Inflammatory macrophage (primary cell): ENCODE measurements at places on chromosomes 12 and 14.
A peak's percentile ranks its signal among the peaks of the same experiment; 100 is the strongest.

- no peak for DNase-seq
Observed at GRCh38 chr12:52675301-52675701, 4.9 kb downstream of the KRT1 start.

GRCh38 chr12:93402333-93403311 lies 24.9 kb downstream of the NUDT4 start:
- no peak for DNase-seq

- peak; percentile 87 for DNase-seq
Observed at GRCh38 chr12:61993734-61994345, 266.4 kb upstream of the USP15 start.

GRCh38 chr12:103705927-103706326 lies 118.9 kb downstream of the STAB2 start:
- no peak for DNase-seq

DNA sequence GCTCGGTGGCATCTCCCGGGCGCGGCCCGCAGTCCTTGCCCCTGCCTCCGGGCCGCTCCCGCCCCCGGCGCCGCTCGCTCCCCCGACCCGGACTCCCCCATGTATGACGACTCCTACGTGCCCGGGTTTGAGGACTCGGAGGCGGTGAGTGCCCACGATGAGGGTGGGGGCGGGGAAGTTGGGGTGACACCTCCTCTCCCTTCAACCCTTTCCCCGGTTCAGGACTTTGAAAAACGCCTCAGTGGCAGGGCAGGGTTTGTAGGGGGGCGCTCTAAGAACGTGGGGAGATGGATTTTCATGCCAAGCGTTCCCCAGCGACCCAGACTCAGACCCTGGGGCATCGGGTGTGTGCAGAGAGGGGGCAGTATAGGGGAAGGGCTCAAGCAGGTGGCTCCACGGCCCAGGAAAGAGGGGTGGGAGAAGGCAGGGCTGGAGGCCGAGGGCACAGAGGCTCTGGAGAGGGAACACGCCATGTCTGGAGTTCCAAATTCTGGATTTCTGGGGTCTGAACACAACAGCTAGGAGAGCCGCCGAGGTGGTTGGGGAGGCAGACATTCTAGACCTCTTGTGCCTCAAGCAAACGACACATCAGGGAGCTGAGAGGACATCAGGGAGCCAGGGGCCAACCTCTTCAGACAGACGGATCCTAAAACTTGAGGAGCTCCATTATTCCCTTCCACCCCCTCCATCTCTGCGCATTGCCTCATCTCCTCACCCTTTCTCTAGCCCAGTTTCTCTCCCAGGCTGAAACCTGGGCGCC lies 715 bp downstream of the CACNB3 start:
- no peak for DNase-seq

GRCh38 chr12:75511116-75512048 lies at the start of gene KRR1:
KRR1 (minus strand) TSS chr12:75511609; CDS start chr12:75511597, 12 bp downstream.
- DNase-seq = peak; percentile 99

DNA sequence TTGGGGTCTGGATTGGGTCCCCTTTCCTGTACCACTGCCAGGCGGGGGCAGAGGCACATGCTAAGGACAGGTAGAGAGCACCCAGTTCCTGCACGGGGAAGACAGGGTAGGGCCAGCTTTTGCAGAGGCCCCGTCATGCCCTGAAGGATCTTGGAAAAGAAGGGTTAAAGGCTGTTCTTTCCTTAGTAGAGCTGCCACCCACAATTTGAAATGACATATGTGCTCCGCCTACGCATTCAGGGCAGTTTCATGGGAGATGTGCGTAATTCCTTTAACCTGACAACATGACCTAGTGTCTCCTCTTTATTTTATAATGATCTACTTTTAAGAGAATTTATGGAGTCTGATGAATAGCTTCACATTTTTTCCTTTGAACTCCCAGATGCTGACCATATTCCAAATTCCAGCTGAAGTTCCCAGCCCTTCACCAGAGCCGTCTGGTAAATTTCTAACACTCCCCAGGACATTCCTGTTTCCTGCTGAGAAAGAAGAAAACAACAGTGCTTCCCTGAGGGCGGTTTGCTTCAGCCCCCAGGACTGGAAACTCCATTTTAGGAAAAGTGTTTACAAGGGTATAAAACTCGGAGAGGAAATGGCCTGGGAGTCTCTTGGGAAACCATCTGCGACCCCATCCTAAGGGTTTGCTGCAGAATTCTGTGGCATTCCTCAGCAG lies 58.9 kb upstream of the PLEKHG3 start:
- peak; percentile 29 for DNase-seq

GRCh38 chr12:31588976-31589375 lies 2.0 kb downstream of the DENND5B start:
- no peak for DNase-seq

DNA sequence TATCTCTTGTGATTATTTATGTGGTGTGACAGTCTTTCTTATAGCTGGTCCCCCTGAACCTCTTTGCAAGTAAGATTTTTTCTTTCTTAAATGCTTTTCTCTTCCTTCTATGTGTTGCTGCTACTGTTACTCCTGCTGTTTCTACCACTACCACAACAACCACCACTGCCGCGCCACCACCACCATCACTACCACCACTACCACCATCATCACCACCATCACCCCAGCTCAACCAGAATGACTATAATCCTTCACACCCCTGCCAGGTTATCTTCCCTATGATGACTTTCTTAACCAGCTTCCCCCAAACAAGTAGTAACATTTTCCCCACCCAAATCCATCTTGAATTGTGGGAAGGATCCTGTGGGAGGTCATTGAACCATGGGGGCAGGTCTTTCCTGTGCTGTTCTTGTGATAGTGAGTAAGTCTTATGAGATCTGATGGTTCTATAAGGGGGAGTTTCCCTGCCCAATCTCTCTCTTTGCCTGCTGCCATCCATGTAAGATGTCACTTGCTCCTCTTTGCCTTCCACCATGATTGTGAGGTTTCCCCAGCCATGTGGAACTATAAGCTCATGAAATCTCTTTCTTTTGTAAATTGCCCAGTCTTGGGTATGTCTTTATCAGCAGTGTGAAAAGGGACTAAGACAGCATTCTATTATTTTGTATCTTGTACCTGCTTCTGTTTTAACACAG lies 52.2 kb downstream of the CHST11 start:
- peak; percentile 23 for DNase-seq

DNA sequence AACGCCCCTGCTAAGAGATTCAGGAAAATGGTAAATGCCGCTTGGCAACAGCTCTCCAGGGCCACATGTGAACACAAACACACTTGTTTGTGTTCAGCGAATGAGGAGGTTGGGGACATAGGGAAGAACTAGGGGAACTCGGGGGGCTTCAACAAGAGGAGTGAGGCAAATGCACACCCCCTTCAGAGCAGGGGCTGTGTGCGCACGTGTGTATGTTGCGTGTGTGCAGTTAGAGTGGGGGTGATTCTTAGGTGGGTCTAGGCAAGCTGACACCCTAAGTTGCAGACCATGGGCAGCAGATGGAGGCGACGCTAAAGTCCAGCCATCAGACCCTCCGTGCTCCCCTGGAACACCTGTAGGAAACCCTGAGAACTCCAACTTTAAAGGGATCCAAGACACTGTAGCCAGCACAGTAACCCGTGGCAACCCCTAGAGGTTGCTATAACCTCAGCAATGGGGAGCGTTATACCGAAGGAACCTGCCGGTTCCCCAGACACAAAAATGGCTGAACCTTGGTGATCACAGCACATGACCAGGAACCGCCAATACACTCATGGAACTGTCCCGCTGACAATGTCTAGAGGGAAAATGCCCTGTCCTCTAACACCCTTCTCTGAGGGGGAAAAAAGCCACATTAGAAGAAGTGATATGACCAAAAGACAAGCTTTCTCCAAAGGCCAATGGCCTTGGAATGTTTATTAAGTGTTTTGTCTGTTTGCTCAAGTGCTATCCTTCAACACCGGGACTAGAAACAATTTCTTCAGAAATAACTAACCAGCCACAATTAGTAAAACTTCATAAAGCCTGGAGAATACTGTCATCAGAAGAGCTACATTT lies 86.5 kb upstream of the CEP83 start:
- DNase-seq = peak; percentile 13

DNA sequence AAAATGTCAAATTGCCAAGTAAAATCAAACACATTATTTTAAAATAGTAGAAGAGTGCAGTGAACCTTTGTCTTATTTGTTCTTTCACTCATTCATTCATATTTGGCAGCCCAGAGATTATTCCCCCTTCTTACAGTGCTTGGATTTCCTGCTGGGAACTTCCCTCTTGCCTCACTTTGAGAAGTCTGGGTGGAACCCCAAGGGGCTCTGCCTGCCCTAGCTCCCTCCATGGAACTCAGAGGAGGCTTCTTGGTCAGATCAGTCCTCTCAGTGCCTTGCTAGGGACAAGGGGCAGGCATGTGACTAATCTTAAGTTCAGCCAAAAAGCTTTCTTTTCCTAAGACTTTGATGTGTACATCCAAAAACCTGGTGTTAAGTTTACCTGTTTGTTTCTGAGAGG lies 84.7 kb upstream of the OVCH1 start:
- DNase-seq = no peak

- no peak for DNase-seq
Observed at GRCh38 chr12:112801055-112801454, 9.5 kb downstream of the RPH3A start.

DNA sequence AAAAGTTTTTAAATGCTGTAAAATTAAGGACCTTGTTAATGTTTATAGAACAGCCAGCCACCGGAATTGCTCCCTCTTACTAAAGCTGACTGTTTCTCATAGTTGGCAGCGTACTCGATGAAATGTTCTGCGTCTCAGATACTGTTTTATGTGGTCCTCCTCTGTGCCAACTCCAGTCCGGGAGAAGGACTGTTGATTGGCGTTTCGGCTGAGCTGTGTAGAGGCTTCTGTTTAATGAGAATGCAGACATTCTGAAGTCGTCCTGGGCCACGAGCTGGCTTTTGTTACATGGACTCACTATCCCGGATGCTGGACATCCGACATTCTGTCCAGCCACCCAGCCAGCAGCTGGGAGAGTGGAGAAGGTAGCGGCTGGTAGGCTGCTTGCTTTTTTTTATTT lies 75.4 kb downstream of the WDR20 start:
- no peak for DNase-seq

DNA sequence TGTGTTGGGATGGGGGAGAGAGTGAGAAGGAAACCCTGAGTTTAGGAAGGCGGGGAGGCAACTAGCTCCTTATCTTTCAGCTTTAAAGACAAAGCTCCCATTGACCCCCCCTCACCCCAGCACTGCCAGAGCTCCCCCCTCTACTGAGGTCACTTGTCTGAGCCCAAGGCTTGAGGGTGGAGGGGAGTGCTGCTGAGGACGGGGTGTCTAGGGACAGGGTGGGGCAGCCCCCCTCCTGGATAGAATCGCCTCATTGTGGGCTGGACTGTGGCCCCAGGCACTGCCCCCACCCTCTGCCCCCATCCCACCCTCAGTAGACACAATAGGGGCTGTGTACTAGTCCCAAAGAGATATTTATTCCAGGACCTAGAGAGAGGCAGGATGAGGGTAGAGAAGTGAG lies 3.0 kb downstream of the ERBB3 start:
- DNase-seq = no peak

DNA sequence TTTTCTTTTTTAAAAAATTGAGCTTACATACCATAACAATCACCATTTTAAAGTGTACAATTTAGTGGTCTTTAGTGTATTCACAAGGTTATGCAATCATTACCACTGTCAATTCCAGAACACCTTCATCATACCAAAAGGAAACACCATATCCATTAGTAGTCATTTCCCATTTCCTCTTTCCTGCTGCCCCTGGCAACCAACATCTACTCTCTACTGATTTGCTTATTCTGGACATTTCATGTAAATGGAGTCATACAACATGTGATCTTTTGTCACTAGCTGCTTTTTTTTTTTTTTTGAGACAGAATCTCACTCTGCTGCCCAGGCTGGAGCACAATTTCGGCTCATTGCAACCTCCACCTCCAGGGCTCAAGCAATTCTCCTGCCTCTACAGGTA lies 66.8 kb upstream of the CFL2 start:
- DNase-seq = peak; percentile 59

- no peak for DNase-seq
Observed at GRCh38 chr14:77299771-77300170, 20.9 kb downstream of the POMT2 start.

DNA sequence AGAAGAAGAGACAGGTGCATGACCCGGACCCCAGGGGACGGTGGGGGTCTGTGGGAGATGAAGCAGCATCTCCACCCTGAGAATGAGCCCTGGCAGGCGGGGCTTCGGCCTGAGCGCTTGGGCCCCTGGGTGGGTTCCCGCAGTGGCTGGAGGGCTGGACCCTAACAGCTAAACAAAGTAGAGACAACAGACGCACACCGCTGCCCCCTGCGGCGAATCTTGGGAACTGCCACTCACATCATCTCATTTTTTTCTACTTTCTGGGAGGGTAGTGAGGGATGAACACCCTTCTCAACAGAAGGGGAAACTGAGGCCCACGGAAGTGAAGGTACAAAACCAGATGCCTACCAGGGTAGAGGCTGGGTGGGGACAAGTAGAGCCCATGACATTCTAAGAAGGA lies 104.7 kb downstream of the RFLNA start:
- no peak for DNase-seq

DNA sequence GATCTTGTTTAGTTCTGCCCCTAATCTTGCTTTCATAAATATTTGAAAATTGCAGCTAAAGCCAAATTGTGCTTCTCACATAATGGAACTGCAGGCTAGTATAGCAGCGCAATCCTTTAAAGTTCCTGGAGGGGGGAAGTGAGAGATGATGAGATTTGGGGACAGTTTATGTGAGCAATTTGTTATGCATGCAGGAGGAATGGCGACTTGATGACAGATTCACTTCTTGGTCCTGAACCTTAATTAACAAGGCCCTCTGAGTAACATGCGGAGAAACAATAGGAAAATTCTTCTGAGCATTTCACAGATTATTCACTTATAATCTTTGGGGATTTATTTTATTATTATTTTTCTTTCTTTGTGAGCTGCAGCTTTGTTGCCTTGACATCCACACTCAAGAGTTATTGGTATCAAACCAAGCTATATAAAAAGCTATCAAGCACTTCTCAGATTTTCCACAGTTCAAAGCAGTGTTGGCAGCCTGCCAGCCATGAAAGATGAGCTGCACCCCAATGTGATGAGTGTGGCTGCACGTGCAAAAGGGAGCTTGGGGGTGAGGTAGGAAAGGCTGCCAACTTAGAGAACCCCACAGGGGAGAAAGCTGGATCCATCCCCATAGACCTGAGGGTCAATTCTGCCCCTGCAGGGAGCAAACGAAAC lies 1662.2 kb upstream of the FLRT2 start:
- DNase-seq = no peak

DNA sequence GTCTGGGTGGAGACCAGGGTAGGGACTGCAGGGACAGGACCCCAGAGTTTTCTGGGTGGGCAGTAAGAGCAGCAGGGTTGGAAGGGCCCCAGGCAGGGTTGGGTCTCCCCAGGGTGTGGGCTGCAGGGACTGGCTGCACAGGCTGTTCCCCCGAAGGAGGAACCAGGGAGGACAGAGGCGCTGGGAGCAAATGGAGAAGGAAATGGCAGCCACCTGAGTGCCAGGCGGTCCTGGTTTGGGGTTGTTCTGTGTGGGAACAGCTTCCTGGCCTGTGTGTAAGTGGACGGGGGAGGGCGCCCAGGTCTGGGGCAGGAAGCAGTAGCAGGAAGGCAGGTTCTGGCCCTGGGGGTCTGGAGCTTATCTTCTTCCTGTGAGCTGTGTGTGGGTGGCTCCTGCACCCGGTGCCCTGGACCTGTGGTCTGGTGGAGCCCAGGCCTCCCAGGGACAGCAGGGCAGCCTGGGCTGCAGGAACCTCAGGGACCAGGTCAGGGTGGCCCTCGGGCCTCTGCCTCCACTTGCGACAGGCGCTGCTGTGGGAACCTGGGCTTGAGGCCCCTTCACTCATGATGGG lies 372.8 kb downstream of the TMEM121 start:
- DNase-seq = no peak
